RKO (cell line): ENCODE measurements at places on chromosomes 12 and 14.

DNA sequence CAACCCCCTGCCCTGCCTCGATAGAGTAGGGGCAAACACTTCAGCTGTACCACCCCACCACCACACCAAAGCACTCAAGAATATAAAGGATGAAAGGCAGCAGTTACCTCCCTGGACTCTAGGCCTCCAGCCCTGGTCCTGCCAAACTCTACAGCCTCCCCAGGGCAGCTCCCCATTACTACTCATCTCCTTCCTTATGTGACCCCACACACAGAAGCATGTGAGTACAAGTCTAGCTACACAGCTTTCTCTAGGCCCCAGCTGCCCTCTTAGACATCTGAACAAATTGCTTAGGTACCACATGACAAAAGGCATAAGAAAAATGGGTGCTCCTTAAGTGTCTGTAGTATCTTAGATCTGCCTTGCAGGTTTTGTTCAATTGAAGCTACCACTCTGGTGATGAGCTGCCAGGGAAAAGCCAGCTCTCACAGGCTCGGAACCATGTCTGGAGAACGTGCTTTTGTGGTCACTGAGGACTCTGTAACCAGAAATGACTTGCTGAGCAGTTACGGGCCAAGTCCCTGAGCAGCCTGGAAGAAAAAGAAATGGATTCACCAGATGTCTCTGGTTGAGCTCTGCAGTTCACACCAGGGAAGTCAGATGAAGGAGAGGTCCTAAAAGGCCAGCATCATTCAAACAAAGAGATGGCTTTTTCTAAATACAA is 32.8 kb downstream of the FMNL3 start:
- no peak for DNase-seq

DNA sequence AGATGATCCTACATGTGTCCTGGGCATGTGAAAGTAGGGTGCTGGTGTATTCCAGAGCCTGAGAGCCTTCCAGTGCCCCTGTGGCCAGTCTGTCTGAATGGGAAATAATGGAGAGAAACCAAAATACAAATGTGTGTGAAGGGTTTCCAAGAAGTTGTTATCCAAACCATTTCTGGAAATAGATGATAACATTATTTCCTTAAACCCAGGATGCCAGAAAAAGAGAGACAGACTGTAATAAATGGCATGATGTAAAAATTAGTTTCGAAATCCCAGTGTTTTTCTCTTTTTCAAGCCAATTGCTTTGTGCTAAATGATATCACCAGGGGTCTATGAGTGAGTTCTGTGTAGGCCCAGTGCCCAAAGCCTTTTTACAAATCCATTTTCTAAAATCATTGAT is 175.3 kb downstream of the PHLDA1 start:
- no peak for DNase-seq

DNA sequence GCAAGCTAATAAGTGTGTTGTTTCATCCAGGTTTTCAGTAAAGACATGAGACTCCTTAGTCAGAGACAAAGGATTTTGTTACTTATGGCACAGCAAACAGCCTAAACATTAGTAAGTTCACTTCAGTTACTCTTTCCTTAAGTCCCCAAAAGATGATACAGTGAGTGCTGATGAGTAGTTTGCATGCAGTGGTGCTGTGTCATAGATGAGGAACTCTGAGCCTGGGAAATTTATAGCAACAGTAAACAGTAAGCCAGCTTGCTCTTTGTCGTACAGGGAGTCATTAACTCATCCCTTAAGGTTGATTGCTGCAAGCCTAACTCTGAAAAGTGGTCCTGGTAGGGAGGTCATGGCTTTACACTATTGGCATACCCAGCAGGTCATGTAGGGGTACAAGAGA is 208.6 kb upstream of the OR4E1 start:
- peak; percentile 31 for DNase-seq

DNA sequence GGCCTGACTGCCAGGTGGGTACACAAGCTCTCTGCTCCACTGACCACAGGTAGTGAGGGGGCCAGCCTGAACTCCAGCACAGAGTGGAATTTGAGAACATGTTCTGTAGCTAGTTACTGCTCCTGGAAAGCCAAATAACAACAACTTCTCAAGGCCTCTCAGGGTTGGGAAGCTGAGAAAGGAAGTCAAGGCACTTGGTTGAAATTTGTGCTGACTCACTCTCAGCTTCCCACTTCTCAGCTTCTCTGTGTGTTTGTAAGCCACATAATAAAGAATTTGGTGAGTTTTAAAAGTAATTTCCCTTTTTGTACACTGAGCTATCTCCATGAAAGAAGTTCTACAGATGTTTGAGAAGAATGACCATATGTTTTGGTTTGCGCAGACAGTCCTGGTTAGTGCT is 234.9 kb downstream of the KTN1 start:
- DNase-seq = no peak

DNA sequence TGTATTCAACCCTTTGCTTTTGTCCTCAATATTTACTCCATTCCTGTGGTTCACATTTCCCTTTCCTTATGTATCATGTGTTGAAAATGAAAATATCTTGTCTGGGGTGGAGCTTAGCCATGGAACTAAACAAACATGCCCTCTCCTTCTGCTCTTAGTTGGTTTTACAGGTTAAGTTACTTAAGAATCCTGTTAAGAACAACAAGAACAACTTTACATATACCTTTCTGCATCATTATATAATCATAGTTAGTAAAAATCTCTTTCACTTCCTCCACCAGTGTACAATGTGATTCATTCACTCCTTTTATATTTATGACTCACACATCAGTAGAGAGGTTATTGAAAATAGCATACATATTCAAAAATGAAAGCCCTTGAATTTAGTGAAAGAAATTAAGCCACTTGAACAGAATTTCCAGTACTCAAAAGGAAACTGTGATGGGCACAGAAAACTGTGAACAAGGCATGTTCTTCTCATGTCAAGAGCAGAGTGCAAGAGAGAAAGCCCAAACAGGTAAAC is 307.7 kb downstream of the CCDC91 start:
- no peak for DNase-seq

DNA sequence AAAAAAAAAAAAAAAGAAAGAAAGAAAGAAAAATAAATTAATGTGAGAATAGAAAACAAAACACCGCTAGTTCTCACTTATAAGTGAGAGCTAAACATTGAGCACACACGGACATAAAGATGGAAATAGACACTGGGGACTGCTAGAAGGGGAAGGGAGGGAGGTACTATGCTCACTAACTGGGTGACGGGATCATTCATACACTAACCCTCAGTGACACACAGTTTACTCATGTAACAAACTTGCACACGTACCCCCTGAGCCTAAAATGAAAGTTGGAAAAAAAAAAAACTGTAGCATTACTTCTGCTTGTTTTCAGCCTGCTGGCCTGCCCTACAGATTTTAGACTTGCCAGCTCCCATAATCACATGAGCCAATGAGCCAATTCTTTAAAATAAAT is 10.5 kb upstream of the PRMT5 start:
- peak; percentile 87 for DNase-seq

- no peak for DNase-seq
Observed at GRCh38 chr12:101891462-101891971, 14.1 kb downstream of the DRAM1 start.
